Stimulated activated CD4-positive, alpha-beta T cell treated with anti-CD3 and anti-CD28 coated beads, Interleukin-4, amount 100 ng/mL, for 48 hours (primary cell): ENCODE measurements at places on chromosomes 16 and 17.

DNA sequence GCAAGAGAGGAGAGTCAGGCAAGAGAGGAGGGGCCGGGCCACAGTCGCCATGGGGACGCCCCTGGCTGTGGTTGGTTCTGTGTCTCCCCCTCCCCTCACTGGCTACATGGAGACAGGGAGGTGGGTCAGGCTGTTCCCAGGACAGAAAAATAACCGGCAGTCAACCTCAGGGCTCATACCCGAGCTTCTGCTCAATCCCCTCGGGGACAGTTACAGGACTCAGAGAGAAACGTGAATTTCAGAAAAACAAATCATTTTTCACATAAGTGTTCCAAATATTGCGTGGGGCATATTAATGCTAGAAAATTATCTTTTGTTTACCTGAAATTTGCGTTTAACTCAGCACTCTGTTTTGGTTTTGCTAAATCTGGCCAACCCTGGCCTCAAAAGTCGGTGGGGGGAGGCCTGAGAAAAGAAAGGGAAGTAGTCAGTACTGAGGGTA is 22.2 kb upstream of the CPSF4L start:
- DNase-seq: no peak

- no peak for DNase-seq
Observed at GRCh38 chr17:2188971-2189630, 114.5 kb downstream of the SMG6 start.

GRCh38 chr17:31654936-31655335 is 204.1 kb downstream of the COPRS start:
- DNase-seq: no peak

GRCh38 chr16:23952971-23953300 is 117.2 kb downstream of the PRKCB start:
- no peak for DNase-seq

DNA sequence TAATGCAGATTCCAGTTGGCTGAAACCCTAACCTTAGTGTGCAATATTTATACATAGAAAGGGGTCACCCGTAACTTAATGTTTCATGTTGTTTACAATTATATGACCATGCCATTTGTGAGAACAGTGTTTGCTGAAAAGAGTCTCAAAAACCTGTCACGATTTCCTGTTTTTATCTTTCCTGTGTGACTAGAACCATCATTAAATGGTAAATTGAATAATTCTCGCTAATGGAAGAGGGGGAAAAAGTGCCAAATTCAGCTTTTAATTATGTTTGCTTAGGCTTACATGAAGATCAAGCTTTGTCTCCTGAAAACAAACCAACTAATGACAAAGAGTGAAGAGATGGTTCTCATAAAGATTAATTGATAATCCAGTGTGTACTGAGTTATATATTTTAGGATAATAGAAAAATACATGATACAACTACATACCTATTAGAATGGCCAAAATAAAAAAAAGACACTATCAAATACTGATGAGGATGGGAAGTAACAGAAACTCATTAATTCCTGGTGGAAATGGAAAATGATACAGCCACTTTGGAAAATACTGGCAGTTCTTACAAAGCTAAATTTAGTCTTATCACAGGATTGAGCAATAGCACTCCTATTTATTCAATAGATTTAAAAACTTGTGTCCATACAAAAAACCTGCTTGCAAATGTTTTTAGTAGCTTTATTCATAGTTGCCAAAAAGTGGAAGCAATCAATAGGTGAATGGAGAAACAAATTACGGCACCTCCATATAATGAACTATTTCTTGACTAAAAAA is 141.7 kb downstream of the CDK5R1 start:
- DNase-seq: no peak

DNA sequence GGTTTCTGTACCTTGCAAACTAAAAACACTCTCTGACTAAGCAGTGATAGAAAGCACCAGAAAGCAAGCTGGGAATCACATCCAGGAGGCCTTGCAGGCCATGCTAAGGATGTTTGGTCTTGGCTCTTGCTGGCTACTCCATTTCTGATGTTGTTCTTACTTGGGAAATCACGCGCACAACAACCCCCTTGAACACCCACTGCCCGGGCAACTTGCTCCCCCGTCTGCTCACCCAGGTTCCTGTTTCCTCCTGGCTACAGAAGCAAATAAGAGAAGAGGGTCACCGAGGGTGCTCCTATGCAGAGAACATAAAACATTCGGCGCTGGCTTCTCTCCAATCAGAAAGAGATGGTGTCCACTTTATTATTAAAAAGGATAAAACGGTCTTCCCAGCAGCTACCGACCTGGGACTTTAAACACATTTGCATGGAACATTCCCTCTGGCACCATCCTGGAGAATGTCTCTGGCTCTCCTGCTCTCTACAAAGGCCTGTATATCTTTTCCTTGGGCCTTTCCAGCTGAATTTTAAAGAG is 271.2 kb upstream of the RPL38 start:
- DNase-seq: no peak

- DNase-seq: no peak
Observed at GRCh38 chr16:53971616-53972015, 267.7 kb downstream of the FTO start.

DNA sequence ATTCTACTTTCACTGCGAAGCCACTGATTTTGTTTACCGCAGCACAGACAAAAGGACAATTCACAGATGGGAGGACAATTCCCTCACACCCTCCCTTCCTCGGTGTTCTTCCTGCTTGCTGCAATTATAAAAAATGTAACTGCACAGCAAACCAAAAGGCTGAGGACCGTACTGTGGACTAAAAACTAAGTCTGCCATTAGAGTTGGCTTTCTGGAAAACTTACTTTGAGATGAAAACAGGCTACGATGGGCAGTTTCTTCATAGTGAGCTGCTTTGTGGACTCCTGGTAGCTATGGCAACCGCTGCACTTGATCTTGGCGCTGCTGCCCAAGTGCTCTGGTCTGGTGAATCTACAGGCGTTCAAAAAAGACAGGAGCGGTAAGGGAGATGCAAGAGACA is 35.2 kb downstream of the USP22 start:
- DNase-seq: no peak

DNA sequence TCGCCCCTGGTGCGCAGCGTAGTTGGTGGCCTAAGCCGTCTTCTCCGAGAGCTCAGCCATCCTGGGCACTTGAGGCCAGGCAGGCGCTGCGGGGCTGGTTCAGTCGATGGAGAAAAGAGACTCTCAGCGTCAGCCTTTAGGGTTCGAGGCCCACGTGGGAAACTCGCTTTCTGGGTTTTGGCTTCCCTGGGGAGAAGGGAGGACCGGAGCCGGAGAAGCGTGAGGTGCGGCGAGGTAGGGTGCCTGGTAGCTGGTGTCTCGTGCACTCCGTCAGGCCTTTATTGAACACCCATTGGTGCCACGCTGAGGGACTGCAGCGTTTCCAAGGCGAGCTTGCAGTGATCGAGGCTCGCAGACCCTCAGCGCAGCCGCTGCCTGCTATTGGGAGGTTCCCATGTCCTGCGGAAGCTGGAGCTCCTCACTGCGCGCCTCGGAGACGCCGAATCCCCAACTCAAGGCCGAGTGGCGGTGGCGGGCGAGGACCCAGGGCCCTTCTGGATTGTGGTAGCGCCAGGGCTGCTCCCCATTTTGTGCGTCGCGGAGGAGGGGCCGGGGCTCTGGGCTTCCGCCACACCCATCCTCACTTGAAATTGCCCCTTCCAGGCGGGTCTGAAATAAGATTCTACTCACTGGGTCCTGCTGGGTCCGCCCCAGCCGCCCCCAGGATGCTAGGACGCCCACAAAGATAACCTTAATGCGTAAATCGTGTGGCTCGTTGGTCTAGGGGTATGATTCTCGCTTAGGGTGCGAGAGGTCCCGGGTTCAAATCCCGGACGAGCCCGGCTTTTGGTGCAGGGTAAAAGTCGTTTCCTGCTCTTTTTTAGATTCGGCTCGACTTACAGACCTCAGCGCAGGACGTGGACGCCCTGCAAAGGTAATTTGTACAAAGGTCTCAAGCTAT is 1.2 kb downstream of the OR1F1 start:
- DNase-seq: no peak

- DNase-seq: no peak
Observed at GRCh38 chr16:88446736-88447135, 6.3 kb upstream of the ZFPM1 start.

DNA sequence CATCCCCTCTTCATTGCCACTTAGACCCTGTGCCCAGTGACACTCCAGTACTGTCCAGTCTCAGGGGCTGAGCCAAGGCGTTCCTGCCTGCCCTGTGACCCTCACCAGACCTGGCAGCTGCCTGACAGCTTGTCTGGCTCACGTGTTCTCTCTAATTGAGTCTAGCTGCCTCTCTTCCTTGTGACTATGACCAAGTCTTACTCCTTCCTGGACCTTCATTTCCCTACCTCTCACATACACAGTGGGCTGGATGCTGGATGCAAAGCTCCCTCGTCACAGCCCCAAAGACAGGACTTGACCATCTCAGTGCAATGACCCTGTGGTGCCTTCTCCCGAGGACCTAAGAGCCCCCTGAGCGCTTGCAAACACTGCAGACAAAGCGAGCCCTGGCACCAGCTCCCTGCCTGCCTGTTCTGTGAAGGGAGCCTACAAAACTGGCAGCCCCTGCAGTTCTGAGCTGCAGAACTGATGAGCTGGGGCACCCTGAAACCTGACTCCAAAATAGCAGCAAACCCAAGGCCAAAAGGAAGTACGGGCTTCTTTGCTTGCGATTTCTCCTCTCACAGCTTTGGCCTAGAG is 1.7 kb downstream of the DEXI start:
- no peak for DNase-seq

GRCh38 chr16:813204-813915 is 12.8 kb upstream of the GNG13 start:
- peak; percentile 48 for DNase-seq

DNA sequence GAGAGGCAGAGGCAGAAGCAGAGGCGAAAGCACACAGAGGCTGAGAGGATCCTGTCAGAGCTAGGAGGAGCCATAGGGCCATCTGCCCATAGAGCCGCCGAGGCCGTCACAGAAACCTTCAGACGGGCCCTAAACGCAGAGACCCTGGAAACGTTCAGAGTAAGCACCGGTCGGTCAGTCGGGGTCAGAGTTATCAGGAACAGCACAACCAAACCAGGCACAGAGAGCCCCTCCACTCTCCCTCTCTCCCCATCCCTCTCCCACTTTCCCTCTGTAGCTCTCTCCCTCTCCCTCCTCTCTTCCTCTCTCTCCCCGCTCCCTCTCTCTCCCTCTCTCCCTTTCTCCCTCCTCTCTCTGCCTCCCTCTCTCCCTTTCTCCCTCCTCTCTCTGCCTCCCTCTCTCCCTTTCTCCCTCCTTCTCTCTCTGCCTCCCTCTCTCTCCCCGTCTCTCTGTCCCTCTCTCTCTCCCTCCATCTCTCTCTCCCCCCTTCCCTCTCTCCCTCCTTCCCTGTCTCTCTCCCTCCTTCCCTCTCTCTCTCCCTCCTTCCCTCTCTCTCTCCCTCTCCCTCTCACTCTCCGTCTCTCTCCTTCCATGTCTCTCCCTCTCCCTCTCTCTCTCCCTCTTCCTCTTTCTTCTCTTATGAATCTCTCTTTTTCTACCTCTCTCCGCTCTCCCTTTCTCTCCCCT is 138.9 kb downstream of the C16orf95 start:
- no peak for DNase-seq

- DNase-seq: no peak
Observed at GRCh38 chr16:68503334-68503733, 35.8 kb upstream of the ZFP90 start.

GRCh38 chr16:53581784-53582183 is 78.8 kb upstream of the AKTIP start:
- no peak for DNase-seq

DNA sequence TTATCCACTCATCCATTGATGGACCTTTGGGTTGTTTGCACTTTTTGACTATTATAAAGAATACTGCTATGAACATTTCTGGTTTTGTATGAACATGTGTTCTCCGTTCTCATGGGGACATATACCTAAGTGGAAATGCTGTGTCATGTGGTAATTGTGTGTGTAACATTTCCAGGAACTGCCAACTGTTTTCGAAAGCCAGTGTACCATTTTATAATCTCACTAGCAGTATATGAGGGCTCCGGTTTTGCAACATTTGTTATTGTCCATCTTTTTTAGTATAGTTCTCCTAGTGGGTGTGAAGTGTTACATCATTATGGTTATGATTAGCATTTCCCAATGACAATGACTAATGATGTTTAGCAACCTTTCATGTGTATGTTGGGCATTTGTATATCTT is 5.1 kb upstream of the TRIM25 start:
- DNase-seq: no peak

DNA sequence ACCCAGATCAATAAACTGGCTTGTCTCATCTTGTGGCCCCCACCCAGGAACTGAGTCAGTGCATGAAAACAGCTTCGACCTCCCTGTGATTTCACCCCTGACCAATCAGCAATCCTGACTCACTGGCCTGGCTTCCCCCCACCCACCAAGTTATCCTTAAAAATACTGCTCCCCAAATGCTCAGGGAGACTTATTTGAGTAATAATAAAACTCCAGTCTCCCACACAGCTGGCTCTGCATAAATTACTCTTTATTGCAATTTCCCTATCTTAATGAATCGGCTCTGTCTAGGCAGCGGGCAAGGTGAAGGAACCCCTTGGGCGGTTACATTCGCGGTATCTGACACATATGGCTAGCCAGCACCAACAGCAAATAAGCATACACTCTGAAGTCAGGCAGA is 9.8 kb upstream of the RABEP1 start:
- peak; percentile 11 for DNase-seq

GRCh38 chr16:78307824-78308528 is 208.5 kb downstream of the WWOX start:
- DNase-seq: no peak

- no peak for DNase-seq
Observed at GRCh38 chr17:39894681-39895376, 23.6 kb downstream of the GSDMB start.

GRCh38 chr17:77597418-77598240 is 360.9 kb upstream of the TNRC6C start:
- DNase-seq: no peak

GRCh38 chr17:49995055-49995738 is at the start of gene DLX3:
DLX3 (minus strand) TSS chr17:49995224; CDS start chr17:49994998, 226 bp downstream.
- DNase-seq: peak; percentile 23

DNA sequence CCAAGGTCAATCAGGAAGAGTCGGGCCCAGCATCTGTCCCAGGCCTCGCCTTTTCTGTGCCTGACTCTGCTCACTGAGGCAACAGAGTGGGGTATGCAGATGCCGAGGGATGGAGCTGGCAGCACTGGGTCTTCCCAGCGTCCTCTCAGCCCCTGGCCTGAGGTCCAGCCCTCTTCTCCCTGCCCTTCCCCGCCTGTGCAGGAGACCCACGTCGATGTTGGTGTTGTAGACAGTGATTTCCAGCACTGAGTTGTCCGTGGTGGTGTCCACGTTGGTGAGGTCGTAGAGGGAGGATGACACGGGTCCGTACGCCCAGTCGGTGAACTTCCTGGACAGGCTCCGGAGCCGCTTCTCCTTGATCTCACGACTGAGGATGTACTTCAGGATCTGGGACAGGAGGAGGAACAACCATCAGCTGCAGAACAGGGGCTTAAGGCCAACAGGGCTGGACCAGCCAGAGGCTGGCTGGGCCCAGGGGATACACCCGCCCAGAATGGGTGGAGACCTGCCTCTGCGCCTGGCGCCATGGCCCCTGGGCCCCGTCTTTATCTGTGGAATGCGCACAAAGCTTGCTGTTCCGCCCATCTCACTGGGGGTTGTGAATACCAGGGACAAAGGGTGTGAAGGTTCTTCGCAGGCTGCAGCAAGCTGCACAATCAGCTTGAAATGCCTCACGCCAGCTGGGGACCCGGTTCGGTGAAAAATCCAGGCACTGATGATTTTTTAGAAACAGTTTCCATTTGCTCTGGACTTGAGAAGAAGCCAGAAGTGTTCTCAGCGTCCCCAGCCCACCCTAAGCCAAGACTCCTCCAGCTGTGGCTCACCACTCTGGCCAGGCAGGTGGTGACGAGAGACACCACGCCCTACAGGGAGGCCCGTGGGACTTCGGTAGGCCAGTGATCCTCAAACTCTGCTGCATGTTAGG is 27.5 kb downstream of the TRPV3 start:
- DNase-seq: no peak
